ENCODE measurements at places on chromosomes 13 and 19.

- no peak for DNase-seq
Measured at GRCh38 chr19:2623798-2624197, 78.7 kb downstream of the GNG7 start.

DNA sequence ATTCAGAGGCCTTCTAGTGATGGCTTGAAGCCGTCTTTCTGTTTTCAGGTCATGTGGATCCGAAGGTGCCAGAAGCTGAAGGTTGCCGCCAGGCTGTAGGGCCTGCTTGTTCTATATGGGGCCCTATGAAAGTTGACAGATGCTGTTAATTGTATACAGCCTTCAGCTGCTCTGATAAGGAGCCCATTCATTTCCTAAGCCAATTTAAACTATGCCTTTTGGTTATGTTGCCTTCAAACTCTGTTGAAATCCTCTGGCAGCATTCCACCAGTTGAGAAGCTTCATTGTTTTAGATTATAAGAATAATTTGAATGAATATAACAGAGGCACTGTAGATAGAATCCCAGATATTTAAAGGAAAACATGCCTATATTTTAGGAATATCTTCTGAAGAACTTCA lies 34.4 kb downstream of the RAP2A start:
- DNase-seq = no peak

DNA sequence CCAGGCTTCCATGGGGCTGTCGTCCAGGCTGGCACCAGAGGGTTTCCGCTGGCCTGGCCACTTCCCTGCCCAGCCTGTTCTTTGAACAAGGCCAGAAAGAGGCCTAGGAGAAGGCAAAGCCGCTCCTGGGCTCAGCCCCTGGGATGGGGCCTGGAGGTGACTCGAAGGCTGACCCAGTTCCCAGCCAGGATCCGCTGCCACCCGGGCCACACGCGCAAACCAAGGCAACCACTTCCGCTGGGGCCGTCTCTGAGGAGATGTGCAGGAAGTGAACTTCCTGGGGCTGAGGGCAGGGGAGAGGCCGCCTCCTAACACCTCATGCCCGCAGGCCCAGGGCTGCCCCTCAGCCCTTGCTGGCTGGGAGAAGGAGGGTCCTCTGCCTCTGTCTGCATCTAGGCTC lies 15.2 kb downstream of the PLEKHF1 start:
- DNase-seq = peak; percentile 43

- no peak for DNase-seq
Measured at GRCh38 chr13:69199664-69200063, 908.0 kb upstream of the ATXN8OS start.

DNA sequence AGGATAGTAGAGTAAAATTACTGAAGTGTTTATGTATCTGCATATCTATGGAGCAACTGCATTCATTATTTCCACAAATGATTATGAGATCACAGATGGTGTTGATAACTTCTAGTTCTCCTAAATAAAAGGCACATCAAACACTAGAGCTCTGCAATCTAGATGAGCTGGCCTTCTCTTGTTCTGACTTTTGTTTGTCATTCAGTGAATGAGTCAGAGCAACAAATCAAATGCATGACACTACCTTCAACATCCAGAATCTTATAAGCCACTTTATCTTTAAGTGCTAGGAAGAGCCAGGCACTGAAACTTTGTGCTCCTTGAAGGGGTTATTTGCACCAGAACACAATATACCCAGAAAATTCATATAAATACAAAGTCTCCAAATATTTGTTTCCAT lies 456.0 kb downstream of the PCDH17 start:
- DNase-seq = no peak

DNA sequence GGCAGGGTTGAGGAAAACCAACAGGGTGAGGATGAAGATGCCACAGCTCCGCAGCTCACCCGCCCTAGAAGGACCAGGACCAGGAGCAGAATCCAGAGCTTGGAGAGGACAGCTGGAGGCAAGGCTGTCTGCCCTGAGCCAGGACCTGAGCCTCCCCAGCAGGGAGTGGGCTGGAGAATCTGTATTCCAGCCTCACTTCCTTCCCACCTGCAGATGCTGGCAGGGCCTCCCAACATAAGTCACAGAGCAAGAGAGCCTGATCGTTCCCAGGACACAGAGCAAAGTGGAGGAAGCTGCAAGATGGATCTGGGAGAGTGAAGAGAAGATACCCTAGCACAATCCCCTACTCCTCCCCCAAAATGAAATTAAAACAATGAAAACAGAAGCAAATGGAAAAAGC lies 61.7 kb upstream of the WASF3 start:
- no peak for DNase-seq

- no peak for DNase-seq
Measured at GRCh38 chr19:49347191-49347590, 12.0 kb downstream of the CD37 start.
